ENCODE measurements at places on chromosomes 6 and 20.

DNA sequence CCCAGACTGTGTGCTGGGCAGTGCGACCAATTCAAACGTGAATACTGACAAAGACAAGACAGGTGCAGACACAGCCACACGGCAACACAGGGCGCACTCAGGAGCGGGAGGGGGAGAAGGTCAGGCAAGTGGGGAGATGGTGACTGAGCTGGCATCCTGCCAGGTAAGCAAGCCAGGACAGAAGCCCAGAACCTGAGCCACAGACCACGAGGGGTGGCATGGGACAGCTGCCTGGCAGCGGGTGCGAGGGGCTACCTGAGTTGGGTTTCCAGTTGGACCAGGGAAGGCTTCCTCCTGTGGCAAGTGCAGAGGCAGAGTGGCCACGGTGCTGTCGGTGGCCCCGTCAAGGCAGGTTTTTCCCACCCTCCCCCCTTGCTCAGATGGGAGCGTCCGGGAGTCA is 215.2 kb upstream of the ARID1B start:
- DNase-seq, result no peak

- no peak for DNase-seq
Observed at GRCh38 chr6:39769012-39769411, 23.2 kb upstream of the DAAM2 start.

DNA sequence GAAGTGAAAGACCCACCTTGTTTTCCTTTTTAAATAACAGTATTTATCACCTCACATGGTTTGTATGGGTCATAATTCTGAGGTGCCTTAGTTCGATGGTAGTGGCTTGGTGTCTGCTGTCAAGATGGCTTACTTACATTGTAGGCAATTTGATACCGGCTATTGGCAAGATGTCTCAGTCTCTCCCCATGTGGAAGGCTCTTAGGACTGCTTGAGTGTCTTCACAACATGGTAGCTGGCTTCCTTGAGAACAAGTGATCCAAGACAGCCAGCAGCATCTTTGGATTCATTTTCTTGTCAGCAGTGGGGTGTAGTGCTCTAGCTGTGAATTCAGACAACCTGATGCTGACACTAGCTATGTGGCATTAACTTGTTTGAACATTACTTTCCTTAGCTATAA is 70.1 kb downstream of the CBFA2T2 start:
- DNase-seq, result no peak

DNA sequence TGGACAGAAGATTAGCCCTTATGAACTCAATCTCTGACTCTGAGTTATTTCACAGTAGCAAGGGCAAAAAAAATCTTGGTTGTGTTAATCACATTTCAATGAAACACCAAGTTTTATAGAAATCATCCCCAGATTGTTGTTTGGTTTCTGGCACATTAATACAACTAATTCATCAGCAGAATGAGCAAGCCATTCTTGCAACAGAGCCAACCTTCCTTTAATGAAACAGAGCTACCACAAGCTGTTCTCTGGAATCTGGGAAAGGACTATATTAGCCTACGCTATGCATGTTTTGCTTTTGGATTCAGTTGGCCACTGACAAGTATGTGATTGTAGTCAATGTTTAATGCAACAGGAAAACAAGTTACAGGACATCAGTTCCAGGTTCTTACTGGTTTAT is 13.8 kb upstream of the POPDC3 start:
- no peak for DNase-seq

GRCh38 chr20:63117151-63117550 is 98.8 kb downstream of the YTHDF1 start:
- no peak for DNase-seq

GRCh38 chr6:160041608-160042007 is 72.7 kb downstream of the IGF2R start:
- no peak for DNase-seq

- DNase-seq, result no peak
Observed at GRCh38 chr6:37698264-37699137, 818 bp upstream of the MDGA1 start.

GRCh38 chr6:24795106-24795505 is 3.6 kb downstream of the ARMH2 start:
- DNase-seq, result no peak

DNA sequence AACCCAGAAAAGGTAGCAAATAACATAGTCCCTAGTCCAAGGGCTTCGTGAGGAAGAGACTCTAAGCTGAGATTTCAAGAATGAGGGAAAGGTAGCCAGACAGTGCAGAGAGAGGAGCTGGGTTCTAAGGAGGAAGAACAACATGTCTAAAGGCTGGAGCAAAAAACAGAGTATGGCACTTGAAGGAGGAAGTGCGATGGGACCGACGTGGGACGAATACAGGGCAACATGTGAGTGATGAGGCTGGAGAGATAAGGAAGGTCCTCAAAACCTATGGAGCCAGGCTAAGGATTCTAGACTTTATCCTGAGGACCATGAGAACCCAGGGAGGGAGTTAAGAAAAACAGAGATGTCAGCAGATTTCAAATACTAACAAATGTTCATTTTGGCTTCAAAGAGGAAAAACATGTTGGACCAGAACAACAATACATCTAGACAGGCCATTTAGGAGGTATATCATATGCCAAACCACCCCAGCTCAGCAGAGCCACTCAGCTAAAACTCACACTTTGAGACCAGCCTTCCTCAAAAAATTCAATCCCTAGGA is 17.5 kb downstream of the ATXN1 start:
- no peak for DNase-seq

GRCh38 chr20:36043441-36043840 is 75.1 kb downstream of the CNBD2 start:
- no peak for DNase-seq

DNA sequence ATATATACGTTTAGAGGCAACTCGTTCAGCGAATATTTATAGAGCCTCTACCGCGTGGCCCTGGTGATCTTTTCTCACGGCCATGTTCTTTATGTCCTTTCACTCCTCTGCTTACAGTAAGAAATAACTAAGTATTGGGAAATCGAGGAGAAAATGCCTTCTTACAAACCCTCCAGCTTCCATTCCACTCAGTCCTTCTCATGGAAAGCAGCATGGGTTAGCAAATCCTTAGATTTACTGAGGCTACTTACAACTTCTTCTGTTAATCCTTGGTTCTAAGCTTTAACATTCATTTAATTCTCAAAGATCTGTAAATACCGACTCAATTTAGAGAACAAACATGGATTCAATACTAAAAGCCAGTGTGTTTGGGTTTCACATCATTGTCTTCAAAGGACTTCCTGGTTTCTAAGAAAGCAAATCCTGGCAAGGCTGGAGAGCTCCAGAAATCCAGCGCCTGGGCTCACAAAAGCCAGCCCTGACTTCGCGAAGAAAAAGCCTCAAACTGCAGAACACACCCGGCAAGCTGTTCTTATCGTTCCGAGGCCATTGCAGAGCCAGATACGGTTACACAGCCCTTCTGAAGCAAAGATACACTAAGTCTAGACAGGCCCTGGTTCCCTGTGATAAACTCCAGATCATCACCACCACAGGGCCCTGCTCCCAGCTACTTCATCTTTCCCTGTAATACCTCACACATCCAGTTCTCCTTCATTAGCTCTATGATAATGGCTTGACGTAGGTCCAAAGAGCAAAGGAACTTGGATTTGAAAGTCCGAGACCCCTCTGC is 19.2 kb downstream of the AGPAT4 start:
- DNase-seq, result no peak

DNA sequence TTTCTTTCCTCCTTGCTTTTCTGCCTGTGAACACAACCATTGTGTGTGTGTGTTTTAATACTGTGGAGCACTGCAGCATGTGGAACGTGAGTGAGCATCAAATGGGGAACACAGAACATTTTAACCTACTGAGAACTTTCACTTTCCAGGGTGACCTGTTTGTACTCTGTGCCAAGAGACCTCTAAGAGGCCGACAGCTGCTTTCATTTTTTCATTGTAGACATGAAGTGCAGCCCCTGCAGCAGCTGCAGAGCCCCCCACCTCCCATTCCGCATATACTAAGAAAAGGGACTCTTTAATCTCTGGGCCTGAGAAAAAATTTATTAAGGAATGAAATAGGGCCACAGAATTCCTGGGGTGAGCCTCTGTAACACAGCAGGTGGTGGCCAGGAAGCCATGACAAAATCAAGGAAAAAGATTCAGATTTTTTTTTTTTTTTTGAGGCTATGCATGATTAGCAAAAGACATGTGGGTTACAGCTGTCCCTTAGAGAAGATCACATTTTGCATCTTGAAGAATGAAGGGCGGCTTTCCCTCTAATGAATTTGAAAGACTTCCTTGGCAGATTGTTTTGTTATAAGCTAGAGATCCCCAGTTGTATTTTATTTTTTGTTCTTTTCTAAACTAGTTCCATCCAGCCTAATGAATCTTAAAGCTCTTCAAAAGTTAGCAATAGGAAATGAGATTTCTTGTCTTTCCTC is 503.4 kb downstream of the CD109 start:
- no peak for DNase-seq

DNA sequence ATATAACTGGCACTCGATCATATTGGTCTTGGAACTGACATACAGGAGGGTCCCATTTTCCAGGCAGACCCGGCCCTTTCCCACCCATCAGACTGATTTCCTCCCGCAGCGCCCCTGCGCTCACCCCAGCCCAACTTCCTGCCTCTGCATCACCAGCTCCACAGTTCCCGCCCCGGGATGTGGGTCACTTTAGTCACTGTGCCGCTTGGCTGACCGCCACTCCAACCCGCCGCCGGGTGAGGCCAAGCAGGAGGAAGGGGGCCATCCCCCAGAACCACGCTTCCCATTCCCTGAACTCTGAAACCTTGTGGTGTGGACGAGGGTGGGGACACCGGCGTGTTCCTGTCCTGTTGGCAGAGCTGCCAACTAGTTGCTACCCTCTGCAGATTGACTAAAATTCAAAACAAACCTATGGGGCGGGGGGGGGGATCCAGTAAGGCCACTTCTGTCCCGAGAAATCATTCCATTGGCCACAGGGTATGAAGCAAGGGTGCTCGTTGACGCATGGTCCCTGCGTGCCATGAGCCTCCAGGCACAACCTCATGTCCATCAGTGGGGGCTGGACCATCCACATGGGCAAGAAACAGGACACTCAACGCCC is 12.3 kb downstream of the TGM2 start:
- no peak for DNase-seq

- DNase-seq, result no peak
Observed at GRCh38 chr6:150705392-150705791, 105.7 kb downstream of the PLEKHG1 start.

DNA sequence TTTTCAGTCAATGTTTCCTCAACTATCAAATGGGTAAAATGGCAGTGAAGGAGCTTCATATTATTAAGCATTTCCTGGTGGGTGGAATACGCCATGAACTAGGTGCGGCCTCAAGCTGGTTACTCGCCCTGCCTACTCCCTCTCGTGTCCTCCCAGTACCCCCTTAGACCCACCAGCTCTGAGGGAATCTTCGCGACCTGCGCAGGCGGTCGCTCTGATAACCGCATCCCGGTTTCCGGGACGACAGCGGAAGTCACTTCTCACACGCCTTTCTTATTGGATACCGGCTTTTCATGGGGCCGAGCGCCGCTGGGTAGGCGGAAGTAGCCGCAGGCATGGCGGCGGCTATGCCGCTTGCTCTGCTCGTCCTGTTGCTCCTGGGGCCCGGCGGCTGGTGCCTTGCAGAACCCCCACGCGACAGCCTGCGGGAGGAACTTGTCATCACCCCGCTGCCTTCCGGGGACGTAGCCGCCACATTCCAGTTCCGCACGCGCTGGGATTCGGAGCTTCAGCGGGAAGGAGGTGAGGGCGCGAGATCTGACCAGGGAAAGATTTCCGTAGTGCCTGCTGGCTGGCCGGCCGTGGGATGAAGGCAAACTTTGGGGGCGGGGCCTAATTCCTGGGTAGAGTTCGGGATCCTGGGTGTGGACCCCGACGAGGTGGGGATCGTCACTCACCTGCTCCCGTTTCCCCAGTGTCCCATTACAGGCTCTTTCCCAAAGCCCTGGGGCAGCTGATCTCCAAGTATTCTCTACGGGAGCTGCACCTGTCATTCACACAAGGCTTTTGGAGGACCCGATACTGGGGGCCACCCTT is at the start of gene PIGT:
Gene PIGT (plus strand): TSS at position 320 of the 816 bp plus-strand sequence. CDS start 16 bp downstream, at position 336.
- peak; percentile 79 for DNase-seq

DNA sequence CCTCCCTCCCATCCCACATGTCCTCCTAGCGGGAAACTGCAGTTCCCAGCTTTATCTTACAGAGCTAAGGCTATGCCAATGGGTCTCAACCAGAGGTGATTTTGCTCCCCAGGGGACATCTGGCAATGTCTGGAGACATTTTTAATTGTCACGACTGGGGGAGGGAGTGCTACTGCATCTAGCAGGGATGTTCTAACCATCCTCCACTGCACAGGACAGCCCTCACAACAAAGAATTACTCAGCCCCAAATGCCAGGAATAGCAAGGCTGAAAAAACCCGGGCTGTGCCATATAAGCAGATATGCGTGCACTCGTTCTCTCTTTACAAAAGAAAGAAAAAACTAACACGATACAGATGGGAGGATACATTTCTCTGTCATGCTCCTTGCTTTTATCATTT is 8.5 kb downstream of the MRPS18A start:
- DNase-seq, result no peak

All from activated T-cell treated with anti-CD3 and anti-CD28 coated beads for 4 hours (primary cell).